ENCODE measurements at places on chromosomes 6 and 20. TPM values are rescaled to one million over a fixed set of nuclear protein-coding genes. Genes with fewer than 3 reads are reported as not detected.
A peak's percentile ranks its signal among the peaks of the same experiment; 100 is the strongest.

- H3K4me3 ChIP-seq = no peak overlapping the region
- H3K4me1 ChIP-seq = no peaks in the 10 kb centered on the region
- H3K27me3 ChIP-seq = no peaks in the 10 kb centered on the region
Observed at GRCh38 chr6:144816936-144817335, 531.8 kb downstream of the UTRN start.

- DNase-seq = no peak
- H3K4me3 ChIP-seq = no peak overlapping the region
- no peaks in the 10 kb centered on the region for H3K4me1 ChIP-seq
- no peak overlapping the region for H3K27ac ChIP-seq
- no peaks in the 10 kb centered on the region for H3K36me3 ChIP-seq
Observed at GRCh38 chr20:2006452-2007361, 12.8 kb upstream of the PDYN start.

The GRM4 gene
- not detected for total RNA-seq

The SCRT2 gene
- not detected for total RNA-seq

The MLIP gene
- 170 TPM for total RNA-seq

DNA sequence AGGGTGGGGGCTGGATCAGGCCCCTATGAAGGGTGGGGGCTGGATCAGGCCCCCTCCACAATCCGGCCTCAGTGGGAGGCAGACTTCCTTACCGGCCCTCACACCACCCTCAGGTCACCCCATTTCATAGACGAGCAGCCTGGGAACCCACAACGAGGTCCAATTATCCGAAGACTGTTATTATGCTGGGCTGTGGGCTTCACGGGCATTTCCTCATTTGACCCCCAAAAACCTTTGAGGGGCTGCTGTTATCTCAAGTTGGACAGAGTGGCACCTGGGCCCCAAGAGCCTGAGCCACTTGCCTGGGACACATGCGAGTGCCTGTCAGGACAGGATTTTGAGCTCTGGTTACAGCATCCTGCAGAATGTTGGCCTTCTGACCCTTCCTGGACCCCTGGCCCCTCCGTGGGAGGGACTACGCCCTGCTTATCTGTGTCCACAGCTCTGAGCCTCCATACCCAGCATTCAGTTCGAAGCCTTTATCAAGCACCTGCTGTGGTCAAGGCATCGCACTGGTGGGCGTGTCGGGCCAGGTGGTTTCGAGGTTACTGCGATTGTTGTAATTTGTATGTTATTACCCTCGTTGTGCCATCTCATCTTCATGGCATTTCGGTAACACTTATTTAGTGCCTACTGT lies 34.5 kb upstream of the PCMTD2 start:
- no peaks in the 10 kb centered on the region for H3K36me3 ChIP-seq
- H3K27ac ChIP-seq = no peak overlapping the region
- DNase-seq = no peak
- H3K4me1 ChIP-seq = no peaks in the 10 kb centered on the region
- no peak overlapping the region for H3K4me3 ChIP-seq
- no peaks in the 10 kb centered on the region for H3K27me3 ChIP-seq

The HBS1L gene
- 42.9 TPM for total RNA-seq

The TMEM200A gene
- not detected for total RNA-seq

The MCCD1 gene
- not detected for total RNA-seq

The COL20A1 gene
- total RNA-seq = not detected

GRCh38 chr6:121437851-121438651 lies 2.6 kb downstream of the GJA1 start:
- H3K27me3 ChIP-seq = no peaks in the 10 kb centered on the region
- H3K4me1 ChIP-seq = no peaks in the 10 kb centered on the region
- no peak for DNase-seq
- H3K27ac ChIP-seq = peak overlapping the region; percentile 90

GRCh38 chr6:145621776-145622175 lies 113.5 kb downstream of the EPM2A start:
- H3K36me3 ChIP-seq = no peaks in the 10 kb centered on the region
- DNase-seq = no peak
- H3K4me1 ChIP-seq = no peaks in the 10 kb centered on the region
- H3K4me3 ChIP-seq = no peak overlapping the region

The HCRTR2 gene
- not detected for total RNA-seq

DNA sequence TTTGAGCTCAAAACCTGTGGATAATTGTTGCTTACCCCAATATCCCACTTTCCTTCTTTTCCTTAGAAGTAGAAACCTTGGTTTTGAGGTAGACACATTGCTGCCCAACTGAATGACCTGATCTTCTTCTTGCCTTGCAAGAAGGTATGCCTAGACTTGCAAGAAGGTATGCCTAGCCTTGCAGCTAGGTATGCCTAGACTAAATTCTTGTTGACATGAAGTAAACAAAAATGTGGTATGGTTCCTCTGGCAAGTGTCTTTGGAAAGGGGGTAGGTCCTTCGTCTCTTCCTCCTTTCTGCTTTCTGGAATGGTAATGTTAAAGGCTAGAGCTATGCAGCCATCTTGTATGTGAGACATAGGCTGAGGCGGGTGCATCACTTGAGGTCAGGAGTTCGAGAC lies 129.2 kb downstream of the GMPR start:
- DNase-seq = no peak
- no peaks in the 10 kb centered on the region for H3K27me3 ChIP-seq
- no peak overlapping the region for H3K27ac ChIP-seq
- H3K36me3 ChIP-seq = no peaks in the 10 kb centered on the region

The HLA-DOA gene
- 2.6 TPM for total RNA-seq

DNA sequence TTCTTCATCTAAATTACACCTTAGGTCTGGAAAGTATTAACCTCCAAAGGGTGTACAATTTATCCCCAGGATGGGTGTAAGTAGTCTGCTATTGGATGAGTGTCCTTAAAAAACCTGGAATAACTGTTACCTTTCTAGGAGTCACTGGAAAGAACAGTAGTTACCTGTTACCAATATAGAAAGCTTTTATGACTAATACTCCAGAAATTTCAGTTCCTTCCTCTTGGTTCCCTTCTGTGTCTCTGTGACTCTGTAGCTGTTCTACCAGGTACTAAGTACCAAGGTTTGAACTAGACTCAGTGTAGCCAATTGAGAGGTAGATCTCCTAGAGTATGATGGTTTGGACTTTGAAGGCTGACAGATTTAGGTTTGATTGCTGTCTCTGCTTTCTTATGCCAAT lies 47.0 kb upstream of the TBX18 start:
- DNase-seq = no peak
- no peak overlapping the region for H3K27ac ChIP-seq
- no peaks in the 10 kb centered on the region for H3K27me3 ChIP-seq
- no peaks in the 10 kb centered on the region for H3K4me1 ChIP-seq

The DPPA5 gene
- total RNA-seq = not detected

The PAX1 gene
- not detected for total RNA-seq

DNA sequence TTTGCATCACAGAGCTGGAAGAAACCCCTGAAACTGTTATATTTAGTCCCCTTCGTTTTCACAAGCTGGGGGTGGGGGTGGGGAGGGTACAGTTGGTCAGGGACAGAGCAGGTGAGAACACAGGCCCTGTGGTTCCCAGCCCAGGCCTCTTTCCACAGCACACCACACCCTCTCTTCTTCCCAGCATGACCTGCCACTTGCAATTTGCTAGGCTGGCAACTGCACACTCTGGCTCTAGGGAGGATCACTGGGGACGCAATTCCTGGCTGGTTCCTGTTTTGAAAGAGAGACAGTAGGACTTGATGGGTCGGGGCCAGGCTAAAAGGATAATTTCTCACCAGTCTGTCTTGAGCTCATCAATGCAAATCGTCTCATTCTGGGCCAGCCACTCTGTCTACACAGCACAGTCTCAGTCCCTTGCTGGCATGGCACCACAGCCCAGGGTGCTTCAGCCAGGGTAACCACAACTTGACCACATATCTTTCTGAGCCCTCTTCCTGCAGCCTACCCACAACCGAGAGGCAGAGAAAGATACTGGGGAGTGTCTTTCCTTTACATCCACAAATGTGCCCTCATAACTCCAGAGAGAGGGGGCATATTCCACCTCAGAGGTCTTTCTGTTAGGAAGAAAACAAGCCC lies 41.7 kb upstream of the EMILIN3 start:
- peaks cover 76% of the 10 kb centered on the region for H3K36me3 ChIP-seq
- no peaks in the 10 kb centered on the region for H3K27me3 ChIP-seq
- H3K4me3 ChIP-seq = no peak overlapping the region
- no peaks in the 10 kb centered on the region for H3K4me1 ChIP-seq
- no peak overlapping the region for H3K27ac ChIP-seq

DNA sequence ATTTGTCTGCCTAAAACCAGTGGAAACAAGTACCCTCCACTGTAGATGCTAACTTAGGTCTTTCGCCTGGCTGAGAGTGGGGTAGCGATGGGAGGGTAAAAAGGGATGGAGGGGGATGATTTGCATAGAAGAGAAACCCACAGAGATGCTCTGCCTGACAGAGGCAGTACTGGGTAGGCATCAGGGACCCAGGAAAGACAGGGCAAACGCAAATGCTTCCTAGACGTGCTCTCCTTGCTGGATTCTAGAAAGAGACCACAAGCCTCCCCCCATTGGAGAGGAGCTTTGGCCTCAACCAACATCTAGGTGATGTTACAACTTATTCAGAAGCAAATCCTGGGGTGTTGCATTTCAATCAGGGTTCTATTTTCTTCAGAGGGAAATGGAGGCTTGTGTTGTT lies 3.2 kb downstream of the OLIG3 start:
- no peaks in the 10 kb centered on the region for H3K36me3 ChIP-seq
- H3K4me3 ChIP-seq = no peak overlapping the region
- H3K4me1 ChIP-seq = no peaks in the 10 kb centered on the region

The ECT2L gene
- total RNA-seq = 1.1 TPM

The TREM2 gene
- 1.6 TPM for total RNA-seq

GRCh38 chr6:148309301-148309700 lies 33.3 kb upstream of the SASH1 start:
- no peak for DNase-seq
- H3K27me3 ChIP-seq = no peaks in the 10 kb centered on the region
- H3K4me1 ChIP-seq = no peaks in the 10 kb centered on the region
- H3K27ac ChIP-seq = no peak overlapping the region
- H3K4me3 ChIP-seq = no peak overlapping the region
- no peaks in the 10 kb centered on the region for H3K36me3 ChIP-seq

DNA sequence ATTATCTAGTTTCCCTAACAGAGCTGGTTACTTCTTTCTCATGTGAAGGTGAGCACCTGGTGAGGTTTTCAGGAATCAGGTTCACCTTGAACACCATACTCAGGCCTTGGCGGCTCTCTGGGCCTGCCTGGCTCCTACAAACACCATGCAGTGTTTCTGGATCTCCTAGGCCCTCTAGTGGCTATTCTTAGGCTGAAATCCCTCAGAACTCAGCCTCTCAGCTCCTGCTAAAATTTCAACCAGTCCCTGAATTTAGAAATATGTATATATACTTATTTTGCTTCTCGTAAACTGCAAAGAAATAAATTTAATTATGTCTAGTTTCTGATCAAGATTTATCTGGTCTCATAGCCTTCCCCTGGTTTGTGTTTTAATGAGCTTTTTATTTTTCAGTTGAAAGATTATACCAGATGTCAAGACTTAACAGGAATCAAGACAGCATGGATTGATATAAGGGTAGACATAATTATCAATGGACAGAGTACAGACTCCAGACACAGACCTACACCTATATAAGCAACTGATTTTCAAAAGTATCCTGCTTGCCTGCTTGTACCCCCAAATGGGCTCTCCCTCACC lies 55.9 kb downstream of the ANKEF1 start:
- no peak for DNase-seq
- no peaks in the 10 kb centered on the region for H3K36me3 ChIP-seq
- no peak overlapping the region for H3K27ac ChIP-seq
- H3K27me3 ChIP-seq = no peaks in the 10 kb centered on the region
- no peaks in the 10 kb centered on the region for H3K4me1 ChIP-seq
- H3K4me3 ChIP-seq = no peak overlapping the region

DNA sequence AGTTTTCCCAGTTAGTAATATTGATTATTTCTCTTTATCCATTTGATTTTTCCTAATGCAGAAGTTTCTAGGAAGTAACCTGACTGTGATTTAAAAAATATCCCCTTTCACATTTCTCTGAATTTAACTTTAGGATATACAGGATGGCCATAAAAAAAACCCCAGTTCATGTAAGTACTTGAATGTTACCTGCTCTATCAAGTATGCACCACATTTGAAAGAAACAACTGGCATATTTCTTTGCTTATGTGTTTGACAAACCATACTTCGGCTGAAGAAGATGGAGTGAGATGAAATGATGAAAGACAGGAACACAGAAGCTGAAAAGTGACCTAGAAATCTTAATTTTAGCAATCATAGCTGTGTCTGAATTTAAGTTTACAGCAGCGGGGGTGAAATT lies 374.0 kb upstream of the NOX3 start:
- no peaks in the 10 kb centered on the region for H3K27me3 ChIP-seq
- H3K27ac ChIP-seq = no peak overlapping the region
- no peak for DNase-seq
- H3K4me1 ChIP-seq = no peaks in the 10 kb centered on the region

- H3K36me3 ChIP-seq = peaks cover 26% of the 10 kb centered on the region
- no peaks in the 10 kb centered on the region for H3K27me3 ChIP-seq
- peak overlapping the region; percentile 93 for H3K4me3 ChIP-seq
- no peak for DNase-seq
- H3K4me1 ChIP-seq = peaks cover 58% of the 10 kb centered on the region
Observed at GRCh38 chr6:24718449-24719124, 367 bp downstream of the C6orf62 start.

The EDN3 gene
- not detected for total RNA-seq

The RNF144B gene
- total RNA-seq = 14.2 TPM

GRCh38 chr20:40329321-40329720 lies 359.7 kb downstream of the MAFB start:
- H3K36me3 ChIP-seq = no peaks in the 10 kb centered on the region
- peaks cover 13% of the 10 kb centered on the region for H3K4me1 ChIP-seq
- no peak overlapping the region for H3K4me3 ChIP-seq
- H3K27ac ChIP-seq = no peak overlapping the region

- no peaks in the 10 kb centered on the region for H3K27me3 ChIP-seq
- no peak overlapping the region for H3K4me3 ChIP-seq
- DNase-seq = no peak
- no peak overlapping the region for H3K27ac ChIP-seq
Observed at GRCh38 chr20:56762401-56762800, 133.3 kb downstream of the TFAP2C start.

- DNase-seq = no peak
- H3K4me1 ChIP-seq = peaks cover 10% of the 10 kb centered on the region
- H3K27ac ChIP-seq = peak overlapping the region; percentile 72
- no peak overlapping the region for H3K4me3 ChIP-seq
- H3K36me3 ChIP-seq = peaks cover 12% of the 10 kb centered on the region
Observed at GRCh38 chr6:56072856-56073255, 174.5 kb downstream of the COL21A1 start.

The EGFL8 gene
- total RNA-seq = 4.8 TPM

DNA sequence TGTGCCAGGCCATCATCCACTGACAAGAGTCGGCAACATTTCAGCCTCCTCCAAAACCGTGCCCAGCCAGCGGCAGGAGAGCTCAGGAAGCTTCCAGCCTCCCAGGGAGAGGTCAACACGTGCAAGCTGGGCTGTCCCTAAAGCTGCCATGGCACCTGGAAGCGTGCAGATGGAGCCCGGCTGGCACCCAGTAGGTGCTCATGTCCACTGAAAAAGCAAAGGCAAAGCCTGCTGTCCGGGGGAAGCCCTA lies 14.4 kb upstream of the TLDC2 start:
- no peaks in the 10 kb centered on the region for H3K27me3 ChIP-seq
- H3K36me3 ChIP-seq = no peaks in the 10 kb centered on the region
- peak overlapping the region; percentile 89 for H3K27ac ChIP-seq
- H3K4me3 ChIP-seq = peak overlapping the region; percentile 68
- no peaks in the 10 kb centered on the region for H3K4me1 ChIP-seq
